ENCODE measurements at places on chromosomes 5 and 9.

DNA sequence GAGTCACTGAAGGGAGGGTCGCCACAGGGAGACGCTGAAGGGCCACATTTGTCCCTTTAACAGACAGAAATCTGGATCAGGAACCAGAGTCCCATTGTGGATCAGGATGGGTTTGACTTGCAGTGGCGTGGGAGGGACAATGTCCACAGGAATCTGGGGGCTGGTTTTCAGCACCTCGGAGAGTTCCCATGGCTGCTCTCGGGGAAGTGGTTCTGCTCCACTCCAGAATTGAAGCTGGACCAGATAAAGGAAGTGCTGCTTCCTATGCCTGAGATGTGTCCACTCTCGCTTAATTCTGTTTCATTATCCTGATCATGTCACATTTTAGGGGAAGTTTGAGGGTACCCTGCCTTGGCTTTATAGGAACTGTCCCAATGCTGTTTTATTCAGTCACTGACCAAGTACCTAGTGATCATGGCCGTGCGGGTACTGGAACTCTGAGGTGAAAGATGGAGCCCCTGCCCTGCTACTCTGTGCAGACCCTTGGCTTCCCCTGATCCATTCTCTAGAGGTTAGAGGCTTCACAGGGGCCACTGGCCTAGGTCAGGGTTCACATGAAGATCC lies 28.7 kb downstream of the ENHO start:
- DNase-seq = no peak

GRCh38 chr5:129912601-129913255 lies 8.5 kb downstream of the CHSY3 start:
- no peak for DNase-seq

- DNase-seq = no peak
These were observed 36.0 kb upstream of the CREBRF start for GRCh38 chr5:173020154-173020581.

DNA sequence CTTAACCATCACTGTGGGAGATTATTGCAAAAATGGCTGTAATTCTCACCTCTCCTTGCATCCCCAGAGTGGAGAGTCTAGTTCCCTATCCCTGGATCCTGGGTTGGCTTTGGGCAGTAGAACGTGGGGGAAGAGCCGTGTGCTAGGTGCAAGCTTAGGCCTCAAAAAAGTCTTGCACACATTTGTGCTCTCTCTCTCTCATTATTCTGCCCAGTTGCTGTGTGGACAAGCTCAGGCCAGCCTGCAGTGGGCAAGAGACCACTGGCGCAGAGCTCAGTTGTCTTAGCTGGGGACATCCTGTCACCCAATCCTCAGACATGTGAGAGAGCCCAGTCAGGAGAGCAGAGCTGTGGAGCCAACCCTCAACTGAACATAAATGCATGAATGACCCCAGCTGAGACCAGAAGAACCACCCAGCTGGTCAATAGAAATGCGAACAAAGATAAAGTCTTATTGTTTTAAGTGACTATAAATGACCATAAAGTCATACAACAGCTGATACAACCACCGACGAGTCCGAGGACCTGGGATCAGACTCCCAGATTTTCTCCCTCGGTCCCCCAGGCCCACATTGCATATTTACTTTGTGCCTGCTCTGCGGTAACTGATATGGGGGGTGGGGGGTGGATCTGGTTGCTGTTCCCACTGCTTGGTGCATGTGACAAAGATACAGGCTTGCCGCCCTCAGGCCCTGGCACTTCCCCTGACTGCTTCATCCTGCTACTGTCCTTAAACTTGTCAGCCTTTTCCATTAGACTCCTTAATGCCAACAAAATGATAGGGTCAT lies 166.4 kb upstream of the MVB12B start:
- DNase-seq = no peak

DNA sequence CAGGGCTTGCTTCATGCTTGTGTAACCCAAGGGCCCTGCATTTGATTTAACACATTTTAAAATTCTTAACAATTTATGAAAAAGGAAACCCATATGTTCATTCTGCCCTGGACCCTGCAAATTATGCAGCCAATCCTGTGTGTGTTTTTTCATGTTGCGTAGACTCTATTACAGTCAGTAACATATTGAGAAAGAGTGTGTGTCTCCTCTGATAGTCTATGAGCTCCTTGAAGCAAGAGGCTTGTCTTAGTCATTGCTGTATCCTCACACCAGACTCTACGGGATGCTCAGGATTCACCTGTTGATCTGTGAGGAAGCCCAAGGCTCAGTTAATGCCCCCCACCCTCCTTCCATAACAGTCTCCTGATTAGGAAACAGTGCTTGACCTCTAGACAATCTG lies 177.3 kb upstream of the DMAC1 start:
- no peak for DNase-seq

GRCh38 chr9:135085830-135086546 lies 1.5 kb upstream of the OLFM1 start:
- no peak for DNase-seq

DNA sequence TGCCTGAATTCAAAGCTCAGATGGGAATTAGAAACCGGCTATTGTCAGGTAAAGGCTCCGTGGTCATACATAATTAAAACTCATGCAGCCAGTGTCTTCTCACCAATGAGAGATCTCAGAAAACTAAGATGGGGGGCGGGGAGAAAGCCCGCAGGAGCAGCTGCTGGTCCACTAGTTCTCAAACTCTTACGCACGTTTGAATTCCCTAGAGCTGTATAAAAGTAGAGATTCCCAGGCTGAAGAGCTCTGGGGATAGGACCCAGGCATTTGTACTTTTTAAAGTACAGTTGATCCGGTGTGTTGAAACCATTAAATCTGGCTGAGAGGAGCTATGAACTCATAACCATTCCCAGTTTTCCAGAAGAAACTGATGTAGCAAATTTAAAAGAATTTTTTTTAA lies 68.5 kb downstream of the FRMD3 start:
- DNase-seq = no peak

- no peak for DNase-seq
These were observed 142.9 kb downstream of the ATPSCKMT start for GRCh38 chr5:10106806-10107205.

DNA sequence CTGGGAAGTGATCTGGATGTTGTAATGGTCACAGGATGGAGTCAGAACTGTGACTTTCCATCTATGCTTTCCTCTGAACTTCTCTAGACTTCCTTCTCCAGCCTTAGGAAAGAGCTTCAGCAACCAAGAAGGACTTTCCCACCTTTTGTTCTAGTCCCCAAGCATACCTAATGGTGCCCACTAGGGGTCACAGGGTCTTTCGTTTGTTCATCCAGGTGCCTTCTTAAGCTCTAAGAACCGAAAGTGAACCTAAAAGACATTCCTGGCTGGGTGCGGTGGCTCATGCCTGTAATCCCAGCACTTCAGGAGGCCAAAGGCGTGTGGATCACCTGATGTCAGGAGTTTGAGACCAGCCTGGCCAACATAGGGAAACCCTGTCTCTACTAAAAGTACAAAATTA lies 1.8 kb upstream of the WNT8A start:
- DNase-seq = no peak

GRCh38 chr5:148465381-148466235 lies 81.8 kb downstream of the FBXO38 start:
- no peak for DNase-seq

GRCh38 chr9:99445920-99446319 lies 223.8 kb downstream of the SEC61B start:
- DNase-seq = no peak

DNA sequence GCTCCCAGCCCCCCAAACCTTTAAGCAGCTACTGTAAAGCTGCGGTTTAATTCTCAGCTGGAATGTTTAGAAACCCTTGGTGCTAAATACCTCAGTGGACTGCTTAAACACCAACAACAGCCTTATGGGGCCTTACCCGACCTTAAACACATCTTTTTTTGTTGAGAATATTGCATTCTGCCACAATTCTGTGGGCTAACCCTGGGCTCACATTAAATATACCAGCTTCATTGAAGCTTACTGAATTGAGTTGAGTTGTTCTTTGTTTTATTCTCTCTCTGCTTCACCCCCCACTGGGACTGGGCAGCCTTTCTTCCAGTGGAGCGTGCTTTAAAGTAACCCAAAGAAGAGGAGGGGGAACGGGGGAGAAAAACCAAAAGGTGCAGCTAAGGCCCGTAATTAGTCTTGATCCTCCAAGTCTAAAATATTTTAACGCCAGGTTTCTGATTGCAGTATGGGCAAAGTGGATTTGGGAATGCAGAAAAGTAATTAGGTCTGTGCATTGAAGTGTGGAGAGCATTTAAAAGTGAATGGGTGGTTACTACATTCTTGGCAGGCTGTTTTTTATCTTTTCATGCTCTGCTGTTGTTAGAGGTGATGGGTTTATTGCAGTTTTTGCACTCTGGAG lies 281.2 kb downstream of the NR2F1-AS1 start:
- no peak for DNase-seq

GRCh38 chr9:133717113-133718031 lies 20.8 kb downstream of the SARDH start:
- DNase-seq = no peak

DNA sequence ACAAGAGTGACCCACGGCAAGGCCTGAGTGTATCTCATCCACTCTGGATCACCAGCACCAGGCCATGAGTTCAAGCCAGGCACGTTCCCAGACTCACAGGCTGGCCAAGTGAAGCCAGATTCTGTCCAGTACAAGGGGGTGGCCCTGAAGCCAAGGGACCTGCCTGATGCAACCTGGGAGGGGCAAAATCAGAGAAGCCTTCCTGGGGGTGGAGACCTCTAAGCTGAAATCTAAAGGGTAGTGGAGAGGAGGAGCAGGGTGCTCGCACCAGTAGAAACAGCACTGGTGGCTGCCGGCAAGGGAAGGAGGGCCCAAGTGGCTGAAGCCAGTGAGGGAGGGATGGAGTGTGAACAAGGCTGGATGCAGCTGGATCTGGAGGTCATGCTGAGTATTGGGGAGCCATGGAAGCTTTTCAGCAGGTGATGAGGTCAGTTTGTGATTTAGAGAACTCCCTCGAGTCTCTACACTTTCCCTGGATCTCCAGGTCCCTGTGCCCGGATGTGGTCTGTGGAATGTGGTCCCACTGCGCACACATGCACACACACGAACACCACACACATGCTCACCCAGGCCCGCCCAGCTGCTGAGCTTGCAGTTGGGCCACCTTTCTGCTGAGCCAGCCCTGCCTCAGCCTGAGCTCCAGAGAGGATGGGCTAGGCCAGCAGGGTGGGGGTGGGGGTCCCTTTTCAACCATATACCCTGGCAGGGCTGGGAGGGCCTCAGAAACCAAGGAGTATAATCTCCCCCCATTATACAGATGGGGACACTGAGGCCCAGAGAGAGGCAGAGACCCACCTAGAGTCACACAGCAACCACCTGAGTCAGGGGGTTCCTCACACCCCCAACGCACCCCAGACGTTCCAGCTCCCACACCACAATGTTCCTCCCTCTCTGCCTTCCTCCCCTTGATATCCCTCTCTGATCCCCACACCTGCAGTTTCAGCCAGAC lies 1.6 kb downstream of the PIP5KL1 start:
- DNase-seq = no peak

DNA sequence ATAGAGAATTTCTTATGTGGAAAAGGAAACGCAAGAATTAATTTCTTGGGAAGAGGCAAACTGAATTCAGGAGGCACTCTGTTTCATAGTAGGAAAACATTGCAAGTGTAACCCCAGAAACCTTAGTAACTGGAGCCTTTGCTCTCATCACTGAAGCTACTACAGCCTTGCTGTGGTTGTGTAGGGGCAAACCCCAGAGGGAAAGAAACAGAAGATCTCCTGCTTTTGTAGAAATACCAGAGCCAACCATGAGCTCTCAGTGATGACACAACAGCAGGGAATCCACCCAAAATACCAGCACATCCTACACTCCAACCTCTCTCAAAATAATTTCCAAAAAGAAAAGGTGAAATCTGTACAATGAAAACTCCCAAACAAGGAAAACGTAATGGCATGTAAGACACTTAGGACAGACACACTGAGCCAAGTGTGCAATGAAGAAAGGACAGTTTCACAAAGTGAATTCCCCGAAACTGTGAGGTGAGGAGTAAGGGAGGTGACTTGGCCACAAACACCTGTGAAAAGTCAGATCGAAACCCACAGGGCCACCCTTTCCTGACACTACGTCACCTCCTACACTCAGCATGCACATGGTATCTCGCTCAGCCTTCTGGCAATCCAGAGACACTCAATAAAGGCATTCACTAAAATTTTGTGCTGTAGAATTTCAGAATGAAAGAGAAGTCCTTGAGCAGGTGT lies 8.5 kb upstream of the ACSL6 start:
- no peak for DNase-seq

GRCh38 chr5:160643616-160644240 lies 208.3 kb downstream of the ATP10B start:
- DNase-seq = peak; percentile 10

GRCh38 chr5:102596113-102596512 lies 97.3 kb upstream of the SLCO6A1 start:
- no peak for DNase-seq

All from GDM1 (cell line).